ENCODE measurements at places on chromosomes 12 and 14. TPM values are rescaled to one million over a fixed set of nuclear protein-coding genes. Genes with fewer than 3 reads are reported as not detected.

Gene DBX2
- total RNA-seq = not detected

- no peak for DNase-seq
These were observed 128.3 kb downstream of the SSPN start for GRCh38 chr12:26323673-26324072.

Gene WIF1
- not detected for total RNA-seq

DNA sequence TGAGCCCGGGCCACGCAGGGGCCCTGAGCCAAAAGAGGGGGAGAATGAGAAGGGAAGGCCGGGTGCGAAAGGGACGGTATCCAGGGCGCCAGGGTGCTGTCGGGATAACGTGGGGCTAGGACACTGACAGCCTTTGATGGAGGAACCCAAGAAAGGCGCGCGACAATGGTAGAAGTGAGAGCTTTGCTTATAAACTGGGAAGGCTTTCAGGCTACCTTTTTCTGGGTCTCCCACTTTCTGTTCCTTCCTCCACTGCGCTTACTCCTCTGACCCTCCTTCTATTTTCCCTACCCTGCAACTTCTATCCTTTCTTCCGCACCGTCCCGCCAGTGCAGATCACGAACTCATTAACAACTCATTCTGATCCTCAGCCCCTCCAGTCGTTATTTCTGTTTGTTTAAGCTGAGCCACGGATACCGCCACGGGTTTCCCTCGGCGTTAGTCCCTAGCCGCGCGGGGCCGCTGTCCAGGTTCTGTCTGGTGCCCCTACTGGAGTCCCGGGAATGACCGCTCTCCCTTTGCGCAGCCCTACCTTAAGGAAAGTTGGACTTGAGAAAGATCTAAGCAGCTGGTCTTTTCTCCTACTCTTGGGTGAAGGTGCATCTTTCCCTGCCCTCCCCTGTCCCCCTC, 3.0 kb downstream of the SSTR1 start:
- no peak for DNase-seq

DNA sequence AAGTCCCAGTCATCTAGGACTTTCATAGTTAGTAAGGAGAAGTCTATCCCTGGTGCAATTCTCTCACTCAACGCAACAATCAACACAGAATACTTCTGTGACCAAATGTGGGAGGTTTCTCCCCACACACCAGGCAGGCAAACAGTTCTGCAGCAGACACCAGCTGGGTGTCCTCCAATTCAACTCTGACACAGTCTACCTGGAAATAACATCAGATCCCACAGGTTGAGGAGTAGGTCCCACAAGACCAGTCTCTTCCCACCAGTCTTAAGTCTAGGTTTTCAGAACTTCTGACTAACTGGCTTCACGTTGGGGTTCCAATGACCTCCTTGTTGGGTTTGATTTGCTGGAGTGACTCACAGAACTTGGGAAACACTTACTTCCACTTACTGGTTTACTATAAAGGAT, 14.8 kb downstream of the ACOT6 start:
- no peak for DNase-seq

Gene SCNN1A
- total RNA-seq = 0.34 TPM

DNA sequence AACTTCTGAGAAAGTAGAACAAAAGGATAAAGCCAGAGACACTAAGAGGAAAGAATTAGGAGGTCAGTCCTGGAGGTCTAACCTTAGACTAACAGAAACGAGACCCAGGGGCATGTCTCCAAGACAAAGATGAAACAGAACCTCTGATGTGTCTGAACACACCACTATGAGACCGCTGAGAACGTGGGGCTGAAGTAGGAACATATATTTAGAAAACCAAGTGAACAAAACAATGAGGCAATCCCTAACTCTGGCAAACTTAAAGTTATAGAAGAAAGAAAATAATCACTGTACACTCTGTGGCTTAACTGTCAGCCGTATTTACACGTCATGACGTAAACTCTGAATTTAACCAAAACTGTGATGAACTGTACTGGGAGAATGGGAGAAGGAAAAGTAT, 17.9 kb downstream of the KCTD10 start:
- DNase-seq = no peak

Gene PTPRB
- total RNA-seq = 4.2 TPM

DNA sequence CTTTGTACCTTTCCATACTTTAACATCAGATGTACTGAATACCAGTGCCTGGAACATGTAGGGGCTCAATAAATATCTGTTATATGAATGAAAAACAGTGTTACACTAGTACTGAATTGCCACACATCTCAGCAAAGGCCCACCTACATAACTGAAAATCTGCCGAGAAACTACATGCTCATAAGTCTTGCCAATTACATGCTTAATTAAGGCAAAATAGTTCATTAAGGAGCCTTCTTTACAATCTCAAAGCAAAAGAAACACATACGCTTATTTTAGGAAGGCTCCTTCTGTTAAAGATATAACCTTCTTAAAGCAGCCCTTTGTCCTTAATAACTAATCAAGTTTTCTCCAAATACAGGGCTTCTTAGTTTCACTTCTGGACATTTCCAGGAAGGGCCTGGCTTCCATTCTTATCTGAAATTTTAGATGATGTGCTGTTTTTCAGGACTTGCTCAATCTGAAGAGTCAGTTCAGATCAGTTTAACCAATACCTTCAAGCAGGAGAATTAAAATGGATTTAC, 11.5 kb downstream of the LIMA1 start:
- peak; percentile 36 for DNase-seq

- DNase-seq = no peak
These were observed 125.3 kb downstream of the ESRRB start for GRCh38 chr14:76501156-76501720.

Gene ACOT6
- not detected for total RNA-seq

GRCh38 chr14:72925815-72926291, 411 bp upstream of the DCAF4 start:
- peak; percentile 93 for DNase-seq

- DNase-seq = peak; percentile 96
These were observed 32.9 kb upstream of the MDM1 start for GRCh38 chr12:68364893-68365725.

- DNase-seq = no peak
These were observed 21.5 kb downstream of the RASSF9 start for GRCh38 chr12:85814741-85815140.

GRCh38 chr12:131441060-131441396, 269.9 kb upstream of the SFSWAP start:
- DNase-seq = peak; percentile 96

- no peak for DNase-seq
These were observed 5.0 kb downstream of the CCND2 start for GRCh38 chr12:4278329-4279197.

Gene AKAP5
- 0.40 TPM for total RNA-seq

DNA sequence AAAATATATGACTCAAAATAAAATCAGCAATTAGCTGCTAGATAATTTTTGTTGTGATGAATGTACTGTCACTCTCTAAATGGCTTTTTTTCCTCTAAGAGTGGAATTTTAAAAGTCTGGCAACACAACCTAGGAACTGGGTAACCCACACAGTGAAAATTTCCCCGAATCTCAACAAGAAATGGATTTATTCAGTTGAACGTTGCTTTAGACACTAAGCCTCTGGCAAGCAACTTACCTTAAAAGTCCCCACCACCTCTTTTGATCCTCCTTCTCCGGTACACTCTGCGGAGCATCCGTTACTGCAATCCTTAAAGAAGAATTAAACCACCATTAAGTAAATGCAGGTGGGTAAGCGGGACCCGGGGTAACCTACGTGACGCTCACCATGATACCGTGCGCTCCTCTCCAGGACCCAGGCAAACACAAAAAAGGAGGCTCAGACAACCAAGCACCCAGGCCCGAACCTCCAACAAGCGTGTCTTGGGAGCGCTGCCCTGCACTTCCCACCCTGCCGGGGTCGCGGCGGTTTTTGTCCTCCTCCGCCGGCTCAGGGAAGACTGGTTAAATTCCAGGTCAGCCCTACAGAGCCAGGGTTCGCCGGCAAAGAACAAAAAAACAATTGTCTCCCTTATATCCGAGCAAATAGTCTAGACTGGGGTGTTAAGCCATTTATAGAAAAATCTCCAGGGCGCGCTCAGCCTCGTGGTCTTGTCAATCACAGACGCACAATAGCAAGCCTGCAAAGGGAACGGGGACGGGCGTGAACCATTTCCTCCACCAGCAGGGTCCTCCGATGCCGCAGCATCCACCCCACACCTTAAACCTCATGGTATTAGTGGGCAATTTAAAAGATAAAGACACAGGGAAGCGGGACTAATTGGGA, 47.1 kb downstream of the BCAT1 start:
- no peak for DNase-seq

DNA sequence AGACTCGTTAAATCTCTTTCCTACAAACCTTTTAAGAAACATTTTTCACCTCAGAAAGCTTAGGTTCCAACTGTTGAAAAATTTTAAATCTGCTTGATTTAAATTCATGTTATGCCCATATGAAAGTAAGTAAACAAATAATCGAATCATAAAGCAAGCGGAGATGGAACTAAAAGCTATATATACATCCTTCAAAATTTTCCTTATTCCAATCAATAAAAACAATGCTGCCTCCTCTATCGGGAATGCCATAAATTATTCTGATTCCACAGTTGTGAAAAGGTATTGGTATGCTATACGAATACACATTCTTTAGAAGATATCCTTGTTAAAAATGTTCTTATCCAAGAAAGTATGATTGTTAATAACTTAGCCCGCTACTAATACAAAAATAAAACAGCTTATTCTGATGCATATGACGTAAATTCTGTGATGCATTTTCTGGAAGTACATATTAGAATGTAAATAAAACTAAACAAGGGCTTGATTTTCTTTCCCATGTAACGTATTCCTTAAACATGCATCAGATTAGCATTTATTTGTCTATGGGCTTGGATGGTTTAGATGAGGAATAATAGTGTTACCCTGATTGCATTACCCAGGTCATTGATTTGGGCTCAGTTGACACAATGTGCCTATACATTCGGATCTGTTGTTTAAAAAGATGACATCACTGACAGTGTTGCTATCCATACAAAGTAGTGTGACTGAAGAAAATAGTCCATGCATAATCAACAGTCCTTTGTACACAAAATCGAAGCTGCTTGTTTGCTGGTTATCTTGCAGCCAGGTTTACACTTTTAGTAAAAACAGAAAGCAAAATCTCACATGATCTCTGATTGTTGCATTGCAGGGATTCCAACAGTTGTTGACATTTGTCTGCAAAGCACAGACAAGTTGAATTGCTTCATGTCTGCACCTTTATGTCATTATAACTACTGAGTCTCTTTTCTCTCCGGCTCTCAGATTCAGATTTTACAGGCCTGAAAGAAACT, 656 bp upstream of the DTD2 start:
- DNase-seq = no peak

GRCh38 chr12:126286203-126286602, 1221.0 kb downstream of the AACS start:
- no peak for DNase-seq

Gene NGB
- total RNA-seq = not detected

DNA sequence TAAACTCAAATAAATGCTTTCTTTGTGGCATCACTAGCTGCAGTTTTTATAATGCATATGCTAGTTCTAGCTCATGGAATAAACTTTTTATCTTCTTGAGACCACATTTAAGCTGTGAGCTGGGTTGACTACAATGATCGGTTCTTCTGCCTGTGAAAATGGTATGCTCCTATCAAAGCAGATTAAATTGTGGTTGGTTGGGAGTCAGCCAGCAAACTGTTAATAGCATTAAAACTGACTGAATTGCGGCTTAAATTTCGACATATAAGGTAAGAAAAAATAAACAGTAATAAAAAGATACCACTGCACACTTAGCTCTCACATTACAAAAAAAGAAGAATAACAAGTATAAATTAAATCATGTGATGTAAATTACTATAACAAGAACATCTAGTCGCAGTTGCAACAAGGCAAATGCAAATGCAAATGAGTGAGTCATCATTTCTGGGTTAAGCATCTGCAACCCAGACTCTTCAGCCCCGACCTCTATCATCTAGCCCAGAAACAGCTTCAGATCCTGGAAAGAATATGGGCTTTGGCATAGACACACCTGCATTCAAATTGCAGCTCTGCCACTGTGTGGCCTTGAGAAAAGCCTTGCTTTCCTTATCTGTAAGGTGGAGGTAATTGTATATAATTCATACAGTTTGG, 19.8 kb upstream of the DHRS7 start:
- DNase-seq = no peak

DNA sequence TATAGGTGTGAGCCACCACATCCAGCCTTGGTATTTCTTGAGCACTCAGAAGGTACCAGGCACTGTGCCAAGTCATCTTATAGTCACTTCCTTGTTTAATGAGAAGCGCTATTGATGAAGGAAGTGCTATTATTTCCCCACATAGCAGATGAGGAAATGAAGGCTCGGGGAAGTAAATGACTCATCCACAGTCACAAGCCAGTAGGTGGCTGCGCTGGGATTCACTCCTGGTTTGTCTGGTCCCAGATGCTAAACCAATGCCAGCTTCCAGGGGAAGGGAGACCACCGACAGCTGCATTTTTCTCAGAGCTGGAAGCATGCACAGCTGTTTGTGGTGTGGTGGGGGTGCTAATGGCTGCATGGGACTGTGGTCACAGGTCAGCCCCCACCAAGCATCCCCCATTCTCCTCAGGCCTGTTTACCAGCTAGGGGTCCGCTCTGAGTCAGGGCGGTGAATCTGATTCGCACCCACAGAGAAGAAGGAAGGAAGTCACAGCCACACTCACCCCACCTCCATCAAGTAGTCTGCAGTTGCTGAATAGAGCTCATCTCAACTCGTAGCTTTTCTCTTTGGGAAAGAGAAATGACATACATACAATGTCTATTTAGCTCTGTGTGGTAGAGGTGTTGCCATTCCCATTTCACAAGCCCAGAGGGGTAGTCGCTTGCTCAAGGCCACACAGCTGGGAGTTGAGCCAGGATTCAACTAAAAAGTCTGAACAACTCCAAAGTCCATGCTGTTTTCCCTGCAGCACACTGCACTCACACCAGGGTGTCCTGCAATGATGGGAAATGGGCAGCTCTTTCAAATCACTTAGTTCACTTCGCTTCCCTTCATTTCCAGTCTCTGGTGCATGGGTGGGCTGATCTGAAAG, 6.3 kb upstream of the LTBP2 start:
- no peak for DNase-seq

DNA sequence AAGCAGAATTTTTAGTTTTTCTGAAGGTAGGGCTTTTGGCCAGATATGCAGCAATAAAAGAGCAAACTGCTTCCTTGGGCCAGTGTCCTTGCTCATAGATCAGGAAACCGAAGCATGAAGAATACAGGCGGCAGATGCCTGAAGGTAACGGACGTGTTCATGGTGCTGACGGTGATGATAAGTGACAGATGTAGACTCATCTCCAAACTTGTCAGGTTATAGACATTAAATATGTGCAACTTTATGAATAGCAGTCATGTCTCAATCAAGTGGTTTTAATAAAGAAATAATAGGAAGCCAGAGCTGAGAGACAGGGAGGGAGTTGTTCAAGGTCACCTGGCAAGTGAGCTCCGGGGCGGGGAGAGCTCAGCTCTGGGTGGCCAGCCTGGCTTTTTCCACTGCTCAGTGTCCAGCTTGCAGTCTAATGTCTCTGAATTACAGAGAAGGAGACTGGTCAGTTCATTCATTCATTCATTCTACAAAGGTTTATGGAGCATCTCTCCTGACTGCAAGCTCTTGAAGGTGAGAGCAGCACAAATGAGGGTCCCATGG, 1.0 kb downstream of the SERPINA5 start:
- DNase-seq = no peak

DNA sequence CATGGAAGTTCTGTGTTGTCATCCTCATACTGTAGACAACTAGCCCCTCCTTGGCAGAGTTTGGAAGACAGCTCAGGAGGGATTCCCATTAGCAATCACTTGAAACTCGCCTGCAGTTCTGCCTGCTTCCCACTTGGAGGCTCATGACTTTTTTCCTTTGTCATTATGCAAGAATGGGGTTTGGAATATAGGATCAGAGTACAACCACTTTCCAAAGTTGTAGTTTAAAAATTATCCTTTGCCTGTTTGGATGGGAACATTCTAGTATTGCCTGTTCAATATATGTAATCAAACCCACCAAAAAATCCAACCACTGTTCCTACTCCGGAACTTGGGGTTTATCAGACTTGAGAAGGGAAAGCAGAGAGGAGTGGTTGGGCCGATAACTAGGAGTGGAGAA, 2.1 kb upstream of the GPD1 start:
- peak; percentile 39 for DNase-seq

Data from K562 (cell line).